GM04503 (cell line): ENCODE measurements at places on chromosomes 2 and 18.

DNA sequence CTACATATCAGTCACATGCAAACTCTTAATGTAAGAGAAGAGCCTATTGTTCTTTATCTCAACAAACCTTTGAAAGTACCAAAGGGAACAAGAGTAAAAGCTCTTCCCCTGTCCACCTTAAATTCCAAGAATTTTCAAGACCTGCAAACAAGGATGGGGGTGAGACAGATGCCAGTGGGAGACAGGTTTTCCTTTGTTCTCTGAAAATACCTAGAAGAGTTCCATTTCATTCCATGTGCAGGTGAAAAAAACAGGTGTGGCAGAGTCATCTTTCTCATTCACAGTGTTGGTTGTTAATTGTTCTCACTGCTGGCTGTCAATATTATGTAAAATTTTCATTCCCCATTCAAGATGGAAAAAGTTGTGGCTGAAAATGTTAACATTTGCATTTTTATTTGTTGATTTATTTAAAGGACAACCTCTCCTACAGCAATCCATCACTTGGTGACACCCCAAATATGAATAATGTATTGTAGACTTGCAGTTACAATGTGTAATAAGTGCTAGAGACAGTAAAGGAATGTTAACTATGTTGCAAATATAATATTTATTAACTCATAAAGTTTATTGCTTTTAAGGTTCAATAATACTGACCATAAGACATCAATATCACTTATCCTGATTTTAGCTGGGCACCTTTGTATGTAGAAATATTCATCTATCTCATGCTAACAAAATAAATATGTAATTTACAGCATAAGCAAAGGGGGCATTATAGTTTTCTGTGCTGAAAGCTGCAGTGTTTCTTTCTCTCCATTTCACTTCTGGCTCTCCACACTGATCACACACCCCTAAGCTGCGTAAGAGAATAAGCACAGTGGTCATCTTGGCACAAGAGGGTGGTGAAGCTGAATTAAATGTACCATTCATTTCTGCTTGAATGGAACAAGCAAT lies 347.0 kb downstream of the KIAA1328 start:
- DNase-seq: no peak

GRCh38 chr18:63312019-63312409 lies 7.6 kb downstream of the BCL2 start:
- no peak for DNase-seq

DNA sequence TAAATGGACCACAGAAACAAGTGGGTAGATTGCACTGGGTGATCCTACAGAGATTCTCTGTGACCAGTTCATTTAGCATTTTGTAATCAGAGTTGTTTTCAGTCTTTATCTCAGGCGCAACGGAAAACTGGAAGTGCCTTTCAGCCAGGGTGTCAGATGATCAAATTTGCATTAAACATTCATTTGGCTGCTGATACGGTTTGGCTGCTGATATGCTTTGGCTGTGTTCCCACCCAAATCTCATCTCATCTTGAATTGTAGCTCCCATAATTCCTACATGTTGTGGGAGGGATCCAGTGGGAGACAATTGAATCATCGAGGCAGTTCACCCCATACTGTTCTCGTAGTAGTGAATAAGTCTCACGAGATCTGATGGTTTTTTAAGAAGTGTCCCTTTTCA lies 1396.1 kb upstream of the TMEFF2 start:
- no peak for DNase-seq

- no peak for DNase-seq
Measured at GRCh38 chr2:163171786-163172530, 333.4 kb upstream of the KCNH7 start.

- DNase-seq: no peak
Measured at GRCh38 chr2:168912466-168912865, 11.4 kb downstream of the G6PC2 start.

- no peak for DNase-seq
Measured at GRCh38 chr2:137182071-137182470, 416.7 kb downstream of the THSD7B start.
